ENCODE measurements at places on chromosomes 1 and 21.
A peak's percentile ranks its signal among the peaks of the same experiment; 100 is the strongest.

GRCh38 chr1:114126261-114127095 is 27.2 kb downstream of the SYT6 start:
- DNase-seq, result peak; percentile 74

GRCh38 chr1:206676499-206676898 is 8.2 kb upstream of the MAPKAPK2 start:
- DNase-seq, result no peak

DNA sequence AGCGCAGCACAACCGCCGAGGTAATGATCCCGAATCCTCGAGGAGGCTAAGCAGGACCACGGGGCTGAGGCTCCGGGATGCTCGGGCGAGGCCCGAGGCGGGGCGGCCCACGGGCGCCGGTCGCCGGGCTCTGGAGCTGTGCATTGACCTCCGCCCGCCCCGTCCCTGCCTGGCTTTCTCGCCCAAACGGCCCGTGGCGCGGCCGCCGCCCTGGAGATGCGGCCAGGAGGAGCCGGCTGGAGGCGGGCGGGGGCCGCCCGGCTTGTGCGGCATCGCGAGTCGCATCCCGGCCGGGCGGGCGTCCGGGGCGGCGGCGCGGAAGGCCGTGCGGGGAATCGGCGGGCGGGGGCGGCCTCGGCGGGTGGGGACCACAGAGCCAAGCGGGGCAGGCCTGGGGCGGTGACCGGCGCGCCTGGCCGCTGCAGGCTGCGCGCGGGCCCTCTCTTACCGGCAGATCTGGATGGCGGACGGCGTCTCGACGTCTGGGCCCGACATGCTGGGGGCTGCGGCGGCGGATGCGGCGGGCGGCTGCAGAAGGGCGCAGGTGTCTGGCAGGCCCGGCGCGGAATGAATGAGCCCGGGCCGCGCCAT is 663 bp downstream of the ACOT7 start:
- DNase-seq, result no peak

DNA sequence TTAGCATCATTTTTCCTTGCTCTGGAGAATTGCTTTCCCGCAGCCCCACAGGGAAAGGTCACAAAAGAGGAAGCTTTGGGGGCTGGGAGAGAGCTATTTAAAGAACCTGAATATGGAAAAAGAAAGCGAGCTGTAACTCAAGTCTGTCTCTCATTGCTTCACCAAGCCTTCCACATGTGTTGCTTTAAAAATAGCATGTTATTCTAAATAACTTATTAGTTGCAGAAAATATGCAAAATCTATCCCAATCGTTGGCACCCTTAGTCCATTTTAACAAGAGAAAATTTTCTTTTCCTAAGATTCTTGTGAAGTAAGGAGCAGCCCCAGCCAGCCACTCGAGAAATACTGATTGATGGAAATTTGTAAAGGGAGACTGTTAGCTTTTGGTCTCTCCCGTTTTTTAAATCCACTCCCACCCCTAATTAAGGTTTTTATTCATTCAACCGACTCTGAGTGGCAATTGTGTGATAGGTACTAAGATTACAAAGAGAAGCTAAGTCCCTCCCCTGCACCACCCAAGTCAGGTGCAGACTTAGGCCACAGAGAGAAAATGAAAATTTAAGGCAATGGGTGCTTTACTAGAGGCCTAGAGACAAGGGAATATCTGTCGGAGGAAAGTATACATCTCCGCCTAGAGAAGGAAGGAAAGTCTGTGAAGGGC is 802 bp downstream of the CYP4X1 start:
- DNase-seq, result no peak

- DNase-seq, result no peak
These were observed 172.5 kb downstream of the TRABD2B start for GRCh38 chr1:47824716-47825115.

DNA sequence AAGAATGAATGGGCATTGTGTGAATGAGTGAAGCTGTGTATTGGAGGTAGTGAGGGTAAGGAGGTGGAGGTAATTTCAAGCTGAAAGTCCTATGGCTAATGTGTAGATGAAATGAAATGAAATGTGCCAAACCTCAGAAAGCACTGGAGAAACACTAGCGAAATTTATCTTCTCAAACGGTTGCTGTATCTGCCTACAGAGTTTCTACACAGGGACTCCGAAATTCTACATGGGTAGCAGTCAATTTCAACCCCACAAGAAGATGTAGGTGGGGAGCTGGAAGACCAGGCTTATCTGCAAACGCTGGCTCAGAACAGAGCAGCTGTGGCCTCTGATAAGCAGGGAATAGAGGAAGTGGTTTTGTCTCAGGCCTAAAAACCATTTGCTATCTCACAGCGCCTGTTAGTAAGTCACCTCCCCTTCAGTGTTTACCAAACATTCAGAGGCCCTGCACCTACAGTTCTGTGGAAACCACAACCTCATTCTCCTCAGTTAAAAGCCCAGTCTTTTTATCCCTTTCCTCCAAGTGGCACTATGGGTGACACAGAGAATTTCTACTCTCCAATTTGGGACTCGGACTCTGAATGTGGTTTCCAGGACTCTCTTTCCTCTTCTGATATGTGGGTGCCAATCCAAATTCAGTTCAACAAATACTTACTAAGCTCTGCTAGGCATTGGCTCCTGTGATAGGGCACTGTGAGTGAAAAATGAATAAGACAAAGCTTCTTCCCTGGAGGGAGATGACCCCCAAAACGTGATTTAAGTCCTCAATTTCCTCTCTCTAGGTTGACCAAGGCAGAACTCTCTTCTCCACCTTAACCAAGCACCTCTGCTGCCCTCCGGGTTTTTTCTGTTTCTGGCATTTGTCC is 17.2 kb upstream of the SLAMF6 start:
- DNase-seq, result peak; percentile 78
